ENCODE measurements at places on chromosomes 3 and 15. TPM values are rescaled to one million over a fixed set of nuclear protein-coding genes. Genes with fewer than 3 reads are reported as not detected.
A peak's percentile ranks its signal among the peaks of the same experiment; 100 is the strongest.

Gene FSTL1
- total RNA-seq: not detected

Gene CP
- not detected for total RNA-seq

Gene RLBP1
- not detected for total RNA-seq

Gene PLD1
- total RNA-seq: 0.52 TPM

Gene RTP1
- total RNA-seq: not detected

Gene KLHDC8B
- 3.6 TPM for total RNA-seq

Gene ARNT2
- total RNA-seq: not detected

Gene XCR1
- total RNA-seq: not detected

Gene GOLGA6L7
- total RNA-seq: not detected

DNA sequence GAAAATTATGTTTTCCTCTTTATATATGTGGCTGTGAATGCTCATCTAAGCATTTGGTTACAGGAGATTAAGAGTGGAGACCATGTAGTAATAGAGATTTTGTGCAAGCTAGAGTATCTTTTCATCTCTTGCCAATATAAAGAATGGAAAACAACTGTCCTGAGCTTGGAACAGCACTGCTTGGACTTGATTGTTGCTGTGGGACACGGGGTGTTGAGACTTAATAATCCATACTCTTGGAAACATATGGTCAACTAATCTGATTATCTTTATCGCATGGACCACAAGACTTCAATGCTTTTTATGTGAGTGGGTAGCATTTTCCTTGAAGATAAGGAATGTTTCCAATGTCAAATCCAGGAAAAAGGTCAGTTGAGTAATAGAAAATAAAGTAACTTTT lies 806.3 kb downstream of the DIPK2A start:
- DNase-seq: no peak

DNA sequence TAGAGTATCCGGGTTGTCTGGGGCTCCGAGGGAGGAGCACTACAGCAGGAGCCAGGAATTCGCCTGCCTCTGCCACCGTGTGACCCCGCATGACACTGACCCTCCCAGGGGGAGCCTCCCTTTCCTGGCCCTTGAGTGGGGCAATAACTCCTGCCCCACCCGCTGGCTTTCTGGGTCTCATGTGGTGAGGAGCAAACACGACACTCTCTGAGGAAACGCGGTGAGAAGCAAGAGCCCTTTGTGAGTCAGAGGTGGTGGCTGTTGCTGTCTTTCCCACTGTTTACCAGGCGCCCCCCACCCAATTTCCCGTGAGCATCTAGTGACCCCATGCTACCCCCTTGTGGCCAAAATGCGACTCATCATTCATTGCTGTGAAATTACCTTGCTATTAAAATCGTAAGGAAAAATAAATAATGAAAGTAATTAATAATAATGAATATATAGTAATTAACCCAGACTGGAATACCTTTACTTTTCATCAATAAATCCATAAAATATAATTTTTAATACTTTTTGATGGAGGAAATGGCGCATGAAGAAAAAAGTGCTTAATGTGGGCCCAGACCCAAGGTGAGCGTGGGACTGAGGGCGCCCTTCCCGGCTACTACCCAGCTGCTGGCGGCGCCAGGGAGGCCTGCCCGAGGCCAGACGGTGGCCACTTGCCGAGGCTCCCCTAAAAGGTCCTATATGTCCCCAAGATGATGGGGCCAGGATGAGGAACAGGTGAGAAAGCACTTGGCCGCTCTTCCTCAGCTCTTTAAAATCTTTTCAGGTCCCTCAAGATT lies 29.3 kb downstream of the CCNL1 start:
- DNase-seq: peak; percentile 42

DNA sequence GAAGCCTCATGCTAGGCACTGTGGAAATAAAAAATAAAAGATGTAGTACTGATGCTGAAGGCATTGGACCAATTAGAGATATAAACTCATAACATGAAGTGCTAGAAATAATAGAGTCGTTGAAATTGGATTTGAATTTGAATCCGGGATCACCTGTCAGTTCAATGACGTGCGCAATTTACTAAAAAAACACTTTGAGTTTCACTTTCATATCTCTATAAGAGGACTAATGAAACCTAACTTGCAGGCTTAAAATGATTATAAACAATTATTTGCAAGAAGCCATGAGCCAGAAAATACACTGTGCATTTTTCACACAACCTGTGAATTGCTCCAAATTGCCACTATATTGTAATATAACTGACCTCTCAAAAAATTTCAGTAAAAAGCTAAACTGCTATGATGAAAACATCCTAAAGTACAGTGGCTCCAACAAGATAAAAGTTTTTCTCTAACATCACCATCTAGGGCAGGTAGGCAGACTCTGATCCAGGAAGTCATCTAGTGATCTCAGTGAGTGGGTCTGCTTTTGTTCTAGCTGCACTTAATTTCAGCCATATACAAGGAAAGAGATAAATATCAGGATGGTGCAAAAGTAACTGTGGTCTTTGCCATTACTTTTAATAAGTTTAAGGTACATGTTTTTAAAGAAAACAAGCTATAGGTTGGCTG lies 440.2 kb downstream of the CNTN6 start:
- DNase-seq: no peak

- no peak for DNase-seq
Observed at GRCh38 chr15:99718421-99718820, 14.8 kb downstream of the LYSMD4 start.

DNA sequence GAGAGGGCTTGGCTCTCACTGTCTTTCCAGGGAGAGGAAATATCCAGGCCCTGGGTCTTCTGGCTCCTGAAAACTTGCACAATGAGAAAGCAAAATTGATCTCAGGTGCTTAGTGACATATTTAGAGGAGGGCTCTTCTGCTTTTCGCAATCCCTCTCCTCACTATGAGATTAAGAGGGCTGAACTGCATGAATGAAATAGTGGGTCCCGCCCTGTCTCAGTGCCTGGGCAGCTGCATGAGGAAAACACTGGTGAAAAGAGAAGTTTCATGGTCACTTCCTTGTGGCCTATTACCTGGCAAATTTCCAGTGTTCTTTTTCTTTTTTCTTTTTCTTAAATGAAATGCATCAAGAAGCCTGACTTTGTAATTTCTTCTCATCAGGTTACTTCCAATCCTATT lies 73.5 kb downstream of the TRAK1 start:
- no peak for DNase-seq

DNA sequence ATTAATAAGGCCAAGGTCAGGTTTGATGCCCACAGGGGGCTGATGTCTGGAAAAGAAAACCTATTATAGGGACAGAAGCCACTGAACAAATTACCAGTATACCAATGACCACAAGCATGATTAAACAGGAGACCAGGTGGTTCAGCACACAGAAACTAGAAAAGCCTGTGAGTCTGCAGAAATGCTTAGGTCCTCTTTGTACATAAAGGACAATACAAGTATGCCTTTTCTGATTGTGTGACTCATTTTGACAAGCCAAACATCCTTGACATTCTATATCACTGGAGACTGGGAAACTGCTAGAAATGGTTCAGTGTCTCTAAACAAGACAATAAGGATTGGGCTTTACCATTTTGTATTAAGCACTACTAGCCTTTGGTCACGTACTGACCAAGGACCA lies 113.2 kb upstream of the MYO5C start:
- DNase-seq: no peak

GRCh38 chr3:48696156-48696555 lies 10.4 kb upstream of the NCKIPSD start:
- DNase-seq: no peak

DNA sequence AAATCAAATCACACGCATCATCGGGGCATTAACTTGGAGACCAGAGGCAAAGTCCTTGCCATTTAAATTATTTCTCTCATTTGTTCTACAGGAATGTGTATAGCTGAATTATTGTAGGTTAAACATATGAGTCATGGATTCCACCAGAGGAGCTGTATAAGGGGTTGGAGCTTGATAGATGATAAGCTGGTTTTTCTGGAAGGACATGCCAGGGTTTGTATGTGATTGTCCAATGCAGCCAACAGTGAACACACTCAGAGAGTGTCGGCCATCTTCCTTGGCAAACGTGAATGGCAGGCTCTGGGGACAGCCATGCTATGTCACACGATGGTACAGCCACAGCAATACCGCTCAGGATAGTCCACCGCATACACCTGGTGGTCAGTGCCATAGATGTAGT lies 25.1 kb downstream of the SSUH2 start:
- no peak for DNase-seq

GRCh38 chr15:68781766-68782588 lies 38.7 kb downstream of the ANP32A start:
- DNase-seq: no peak

DNA sequence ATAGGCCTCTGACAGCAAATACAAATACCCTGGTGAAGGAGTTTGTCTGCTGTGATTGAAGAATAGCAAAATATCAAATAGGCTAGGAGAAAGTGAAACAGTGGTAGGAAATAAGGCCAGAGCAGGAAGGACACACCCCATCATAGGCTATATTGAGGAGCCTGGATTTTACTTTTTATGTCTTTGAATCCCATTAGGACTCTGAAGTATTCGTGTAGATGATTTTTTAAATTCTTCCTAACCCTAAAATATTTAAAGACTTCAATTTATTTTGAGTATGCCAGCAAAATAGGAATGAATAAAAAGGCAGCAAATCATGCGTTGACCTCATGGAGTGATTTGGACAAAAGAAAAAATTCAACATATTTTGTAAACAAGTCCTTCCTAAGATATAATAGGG lies 562.8 kb downstream of the NAALADL2 start:
- DNase-seq: no peak
